ENCODE measurements at places on chromosomes 11 and 22.

DNA sequence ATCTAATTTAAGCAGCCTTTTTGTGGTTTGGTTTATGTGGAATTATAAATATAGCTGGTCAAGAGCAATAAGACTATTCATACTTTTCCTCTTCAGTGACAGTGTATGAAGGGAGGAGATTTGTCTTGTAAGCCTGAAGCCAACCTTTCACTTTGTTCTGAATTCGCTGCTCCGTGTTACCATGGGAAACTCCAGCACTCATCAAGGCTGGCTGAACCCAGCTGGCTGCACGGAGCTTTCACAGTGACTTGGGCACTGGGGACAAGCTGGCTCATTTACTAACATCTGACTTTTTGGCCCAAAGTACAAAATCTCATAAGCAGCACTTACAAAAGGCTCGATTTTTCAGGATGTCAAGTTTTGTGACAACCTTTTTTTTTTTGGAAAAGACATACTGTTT, 120.4 kb upstream of the GRIA4 start:
- no peak for DNase-seq

DNA sequence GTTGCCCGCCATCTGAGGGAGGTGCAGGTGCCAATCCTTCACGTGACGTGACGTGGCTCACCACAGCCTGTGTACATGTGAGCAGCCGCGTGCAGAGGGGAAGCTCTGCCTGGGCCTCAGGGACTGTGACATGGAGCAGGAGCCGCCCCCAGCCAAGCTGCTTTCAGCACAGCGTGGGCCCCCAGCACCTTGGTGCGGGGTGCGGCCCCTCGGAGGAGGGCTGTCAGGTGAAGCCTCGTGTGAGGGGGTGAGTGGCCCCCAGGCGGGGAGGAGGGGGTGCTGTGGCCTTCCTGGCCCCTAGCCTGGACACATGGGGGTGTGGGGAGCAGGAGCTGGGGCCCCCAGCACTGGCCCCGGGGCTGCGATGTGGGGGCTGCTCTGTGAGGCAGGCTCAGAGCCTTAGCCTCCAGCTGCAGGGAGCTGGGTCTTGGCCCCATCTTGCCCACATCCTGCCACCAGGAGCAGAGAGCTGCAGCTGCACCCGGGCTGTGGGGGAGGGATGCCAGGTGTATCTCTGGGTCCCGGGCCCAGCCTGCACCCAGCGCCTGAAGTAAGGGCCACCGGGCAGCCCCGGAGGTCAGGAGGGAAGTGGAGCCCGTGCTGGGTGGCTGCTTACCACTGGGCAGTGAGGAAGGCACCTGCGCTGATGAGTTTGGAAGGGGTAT, at the start of gene ADORA2A:
ADORA2A (plus strand) TSS at position 100 of the 665 bp plus-strand sequence. CDS start 5,806 bp downstream, outside the sequence.
- peak; percentile 59 for DNase-seq

GRCh38 chr22:23126165-23127054, 15.4 kb downstream of the RSPH14 start:
- DNase-seq = no peak

- DNase-seq = no peak
These were observed 59.3 kb downstream of the SLC1A2 start for GRCh38 chr11:35360055-35360530.

DNA sequence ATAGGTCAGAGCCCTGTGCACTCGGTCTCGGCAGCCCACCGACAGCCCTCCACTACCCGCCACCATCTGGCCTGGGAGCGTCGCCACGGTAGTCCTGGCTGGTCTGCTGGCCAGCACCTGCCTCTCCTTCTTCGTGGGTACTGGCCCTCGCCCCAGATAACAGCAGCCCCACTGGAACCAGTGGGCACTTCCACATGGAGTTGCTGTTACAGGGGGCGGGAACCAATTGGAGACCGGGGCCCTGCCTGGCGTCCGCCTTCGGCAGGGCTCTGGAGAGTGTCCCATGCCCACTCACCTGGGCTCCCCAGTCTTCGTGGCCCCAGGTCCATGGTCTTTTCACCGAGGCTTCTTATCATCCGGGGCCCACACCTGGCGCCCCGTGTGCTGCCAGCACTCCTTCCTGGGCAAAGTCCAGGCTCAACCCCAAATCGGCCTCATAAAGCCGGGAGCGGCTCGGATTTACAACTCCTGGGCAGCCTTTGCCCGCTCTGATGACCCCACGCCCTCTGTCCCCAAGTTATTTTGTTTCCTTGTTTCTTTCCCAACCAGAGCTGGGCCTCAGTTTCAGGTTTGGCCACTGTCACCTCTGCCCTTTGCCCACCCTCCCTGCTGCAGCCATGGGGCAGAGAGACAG, 12.9 kb upstream of the EHD1 start:
- no peak for DNase-seq

DNA sequence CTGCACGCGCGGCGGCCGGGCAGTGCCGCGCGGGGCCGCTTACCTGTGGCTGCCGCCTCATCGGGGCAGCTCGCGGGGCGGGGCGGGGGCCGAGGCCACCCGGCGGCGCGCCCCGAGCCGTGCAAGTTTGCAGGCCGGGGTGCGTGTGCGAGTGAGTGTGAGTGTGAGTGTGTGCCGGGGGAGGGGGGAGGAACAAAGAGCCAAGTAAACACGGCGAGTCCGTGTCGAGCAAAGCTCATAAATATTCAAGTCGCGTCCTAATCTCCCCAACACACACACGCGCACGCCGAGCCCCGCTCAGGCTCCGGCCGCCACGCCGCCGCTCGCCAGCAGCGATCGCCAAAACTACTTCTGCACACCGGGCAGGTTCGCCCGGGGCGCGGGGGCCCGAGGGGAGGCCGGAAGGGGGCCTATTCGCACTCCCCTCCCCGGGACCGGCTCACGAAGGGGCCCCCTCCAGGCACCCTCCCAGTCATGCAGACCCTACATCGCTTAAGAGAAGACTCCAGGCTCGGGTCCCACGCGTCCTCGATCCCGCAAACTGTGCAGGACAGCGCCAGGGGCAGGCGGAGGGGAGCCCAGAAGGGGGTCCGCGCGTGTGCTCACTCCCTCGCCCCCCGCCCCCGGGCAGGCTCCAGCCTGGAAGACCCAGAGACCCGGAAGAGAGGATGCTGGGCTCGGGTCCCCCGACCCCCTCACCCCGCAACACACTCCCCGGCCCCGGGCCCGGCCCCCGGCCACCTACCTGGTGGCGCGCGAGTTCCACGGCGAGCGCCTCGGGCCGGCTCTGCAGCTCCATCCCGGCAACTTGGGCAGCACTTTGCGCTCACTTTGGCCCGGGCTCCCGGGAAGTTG, 827 bp downstream of the PHF21B start:
- DNase-seq = no peak

DNA sequence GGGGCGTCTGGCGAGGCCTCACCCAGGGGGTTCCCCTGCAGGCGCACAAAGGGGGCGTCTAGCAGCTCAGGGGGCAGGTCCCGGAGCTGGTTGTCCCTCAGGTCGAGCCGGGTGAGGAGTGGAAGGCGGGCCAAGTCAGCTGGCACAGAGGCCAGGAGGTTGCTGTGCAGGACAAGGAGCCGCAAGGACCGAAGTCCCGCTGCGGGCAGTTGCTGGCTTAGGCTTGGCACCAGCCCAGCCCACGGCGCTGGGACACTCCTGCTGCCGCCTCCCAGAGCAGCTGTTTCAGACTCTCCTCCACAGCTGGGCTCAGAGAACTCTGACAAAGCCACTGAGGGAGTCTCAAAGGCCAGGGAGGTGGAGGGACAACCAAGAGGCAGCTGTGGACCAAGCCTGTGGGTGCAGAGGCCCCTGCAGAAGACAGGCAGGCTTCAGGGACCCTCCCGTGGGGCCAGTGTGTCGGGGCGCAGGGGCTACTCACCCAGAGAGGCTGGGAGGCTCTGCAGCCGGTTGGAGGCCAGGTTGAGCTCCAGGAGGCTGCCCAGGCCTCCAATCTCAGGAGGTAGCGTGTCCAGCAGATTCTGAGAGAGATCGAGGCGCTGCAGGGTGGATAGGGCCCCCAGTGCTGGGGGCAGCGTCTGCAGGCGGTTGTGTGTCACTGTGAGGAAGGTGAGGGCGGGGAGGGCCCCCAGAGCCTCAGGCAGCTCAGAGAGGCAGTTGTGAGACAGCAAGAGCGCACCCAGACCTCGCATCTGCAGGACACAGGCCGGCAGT, 2.2 kb downstream of the PIDD1 start:
- DNase-seq = no peak

GRCh38 chr11:70464509-70465361, 66.4 kb downstream of the CTTN start:
- DNase-seq = no peak

DNA sequence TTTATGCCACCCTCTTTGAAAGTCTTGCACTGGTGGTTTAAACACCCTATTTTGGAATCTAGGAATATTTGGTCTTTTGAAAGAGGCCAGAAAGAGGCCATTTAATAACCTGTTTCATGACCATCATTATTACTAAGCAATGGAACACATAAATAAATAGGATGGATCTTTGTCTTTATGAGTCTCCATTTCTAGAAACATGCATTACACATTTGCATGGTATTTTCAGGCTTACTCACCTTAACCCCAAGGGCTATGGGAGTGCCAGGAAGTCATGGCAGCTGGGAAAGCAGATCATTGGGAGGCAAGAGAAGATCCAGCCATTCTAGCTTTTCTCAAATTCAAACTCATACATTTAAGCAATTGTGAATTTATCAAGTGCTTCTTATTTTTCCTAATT, 185.8 kb upstream of the POU2AF2 start:
- DNase-seq = no peak

GRCh38 chr11:46894506-46894905, 23.8 kb downstream of the LRP4 start:
- no peak for DNase-seq

- no peak for DNase-seq
These were observed 5.3 kb downstream of the UBQLN3 start for GRCh38 chr11:5504403-5504921.

- no peak for DNase-seq
These were observed 165.7 kb downstream of the CADM1 start for GRCh38 chr11:115338476-115338875.

DNA sequence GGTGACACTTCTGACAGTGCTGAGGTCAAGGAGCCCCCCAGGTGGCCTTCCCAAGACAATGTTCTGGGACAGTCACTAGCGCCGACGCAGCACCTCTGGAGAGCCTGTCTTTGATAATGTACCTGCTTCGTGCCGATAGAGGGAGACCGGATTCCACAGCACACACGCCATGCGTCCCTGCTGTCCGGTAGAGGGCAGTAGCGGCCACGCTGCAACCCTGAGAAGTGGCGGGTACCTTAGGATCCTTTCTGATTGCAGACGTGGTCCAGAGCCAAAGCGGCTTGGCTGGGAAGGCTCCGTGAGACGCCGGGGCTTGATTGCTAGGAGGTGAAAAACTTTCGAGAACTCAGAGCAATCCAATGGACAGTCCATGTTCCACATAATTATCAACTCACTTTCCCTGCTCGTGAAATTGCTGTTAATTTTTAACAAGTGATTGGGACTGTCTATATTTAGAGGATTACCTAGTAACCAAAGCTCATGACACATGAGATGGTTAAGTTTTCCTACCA, 11.4 kb upstream of the BARX2 start:
- DNase-seq = peak; percentile 50

DNA sequence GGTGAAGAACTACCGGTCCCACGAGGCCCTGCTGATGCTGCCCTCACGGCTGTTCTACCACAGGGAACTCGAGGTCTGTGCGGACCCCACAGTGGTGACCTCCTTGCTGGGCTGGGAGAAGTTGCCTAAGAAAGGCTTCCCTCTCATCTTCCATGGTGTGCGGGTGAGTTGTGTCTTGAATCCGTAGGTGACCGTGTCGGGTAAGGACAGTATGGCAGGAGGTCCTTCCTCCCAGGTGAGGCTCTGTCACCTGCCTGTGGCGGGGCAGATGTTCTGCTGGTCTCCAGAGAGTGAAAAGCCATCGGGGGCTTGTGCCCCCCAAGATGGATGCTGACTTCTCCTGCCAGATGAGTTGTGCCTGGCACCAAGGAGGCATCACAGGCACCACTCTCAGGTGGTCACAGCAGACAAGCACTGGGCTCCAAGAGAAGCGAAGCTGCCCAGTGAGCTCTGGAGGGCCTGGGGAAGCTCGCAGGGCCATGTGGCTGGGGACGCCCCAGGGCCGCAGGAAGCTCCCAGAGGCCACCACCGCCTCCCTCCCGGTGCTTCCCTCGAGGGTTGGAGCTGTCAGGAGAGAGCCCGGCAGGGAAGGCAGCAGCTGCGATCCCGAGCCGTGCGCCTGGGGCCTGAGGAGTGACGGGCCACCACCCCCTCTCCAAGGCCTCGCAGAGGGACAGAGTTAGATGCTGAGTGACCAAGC, 17.3 kb upstream of the PANX2 start:
- no peak for DNase-seq

DNA sequence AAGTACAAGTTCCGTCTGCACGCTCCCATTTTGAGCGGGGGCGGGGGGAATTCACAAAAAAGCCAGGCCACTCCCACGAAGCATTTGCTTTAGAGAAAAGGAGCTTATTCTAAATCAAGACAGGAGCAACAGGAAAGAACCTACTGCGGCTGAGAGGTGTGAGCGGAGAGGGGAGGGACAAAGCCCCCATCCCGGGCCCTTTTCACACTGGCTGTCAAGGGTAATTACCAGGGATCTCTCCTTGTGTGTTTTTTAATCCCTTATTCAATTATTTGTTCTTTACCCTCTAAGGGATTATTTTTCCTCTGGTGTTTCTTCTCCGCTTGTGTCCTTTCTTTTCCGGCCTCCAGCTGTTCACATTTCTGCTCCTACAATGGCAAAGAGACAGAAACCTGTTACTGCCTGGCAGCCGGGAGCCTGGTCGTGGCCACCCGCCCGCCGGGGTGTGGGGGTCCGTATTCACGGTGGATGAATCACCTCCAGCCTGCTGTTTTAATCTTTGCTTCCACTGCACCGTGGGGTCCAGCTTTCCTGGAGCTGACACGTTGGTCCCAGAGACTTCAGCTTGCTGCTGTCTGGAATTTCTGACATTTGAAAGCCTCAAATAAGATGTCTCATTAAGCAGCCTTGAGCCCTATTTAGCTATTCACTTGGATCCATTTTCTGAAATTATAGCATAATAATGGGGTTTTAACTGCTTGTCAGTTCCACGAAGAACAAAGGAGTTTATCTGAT, 61.4 kb upstream of the FADD start:
- DNase-seq = no peak

GRCh38 chr11:128785141-128785540, 82.0 kb downstream of the KCNJ1 start:
- no peak for DNase-seq

- DNase-seq = peak; percentile 15
These were observed 15.6 kb upstream of the DENND5A start for GRCh38 chr11:9280655-9281301.

DNA sequence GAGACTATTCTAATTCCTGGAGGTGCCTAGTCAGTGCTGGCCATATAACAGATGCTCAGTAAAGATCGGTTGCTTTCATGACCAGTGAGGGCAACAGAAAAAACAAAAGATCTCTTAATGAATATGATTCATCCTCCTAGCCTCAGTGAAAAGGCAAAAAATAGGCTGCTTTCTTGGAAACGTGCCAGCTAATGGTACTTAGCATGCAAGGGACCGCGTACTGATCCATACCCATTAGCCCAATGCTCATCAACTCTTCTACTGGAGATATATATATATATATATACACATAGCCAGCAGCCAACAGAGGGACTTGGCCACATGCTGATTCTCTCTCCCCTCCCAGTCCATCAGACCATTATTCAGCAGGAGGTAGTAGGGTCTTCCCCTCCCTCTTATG, 320.4 kb downstream of the KIRREL3 start:
- no peak for DNase-seq

DNA sequence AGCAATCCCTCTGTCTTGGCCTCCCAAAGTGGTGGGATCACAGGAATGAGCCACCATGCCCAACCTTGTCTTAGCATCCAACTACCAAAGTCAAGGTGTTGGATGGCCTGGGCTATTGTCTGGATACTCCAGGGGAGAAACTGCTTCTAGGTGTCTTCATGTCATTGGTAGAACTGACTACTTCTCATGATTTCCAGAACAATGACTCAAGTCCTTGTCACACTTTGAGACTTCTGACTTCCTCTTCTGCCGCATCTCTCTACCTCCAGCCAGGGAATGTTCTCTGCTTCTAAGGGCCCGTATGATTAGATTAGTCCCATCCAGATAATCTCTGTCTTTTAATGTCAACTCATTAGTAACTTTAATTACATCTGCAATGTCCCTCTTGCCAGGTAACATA, 30.6 kb downstream of the APOL6 start:
- no peak for DNase-seq
